IPS DF 19.7 (cell line): ENCODE measurements at places on chromosomes 4 and X.
A peak's percentile ranks its signal among the peaks of the same experiment; 100 is the strongest.

- no peak for DNase-seq
These were observed 70.2 kb downstream of the CD38 start for GRCh38 chr4:15848191-15848842.

DNA sequence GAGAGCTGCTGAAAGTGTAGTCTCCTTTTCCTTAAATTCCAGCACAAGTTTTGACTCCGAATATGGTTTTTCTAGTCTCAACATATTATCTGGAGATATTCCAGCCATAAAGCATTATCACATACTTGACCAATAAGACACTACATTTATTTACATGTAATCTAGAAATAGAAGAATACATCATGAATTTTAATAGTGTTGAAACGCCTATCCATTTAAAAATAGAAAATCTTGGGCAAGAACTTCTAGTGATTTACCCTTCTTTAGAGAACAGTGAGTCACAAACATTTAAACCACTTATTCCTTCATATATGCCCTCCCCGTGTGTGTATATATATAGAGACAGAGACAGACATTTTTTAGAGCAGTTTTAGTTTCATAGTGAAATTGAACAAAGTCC is 161.5 kb downstream of the SOWAHB start:
- DNase-seq, result no peak

DNA sequence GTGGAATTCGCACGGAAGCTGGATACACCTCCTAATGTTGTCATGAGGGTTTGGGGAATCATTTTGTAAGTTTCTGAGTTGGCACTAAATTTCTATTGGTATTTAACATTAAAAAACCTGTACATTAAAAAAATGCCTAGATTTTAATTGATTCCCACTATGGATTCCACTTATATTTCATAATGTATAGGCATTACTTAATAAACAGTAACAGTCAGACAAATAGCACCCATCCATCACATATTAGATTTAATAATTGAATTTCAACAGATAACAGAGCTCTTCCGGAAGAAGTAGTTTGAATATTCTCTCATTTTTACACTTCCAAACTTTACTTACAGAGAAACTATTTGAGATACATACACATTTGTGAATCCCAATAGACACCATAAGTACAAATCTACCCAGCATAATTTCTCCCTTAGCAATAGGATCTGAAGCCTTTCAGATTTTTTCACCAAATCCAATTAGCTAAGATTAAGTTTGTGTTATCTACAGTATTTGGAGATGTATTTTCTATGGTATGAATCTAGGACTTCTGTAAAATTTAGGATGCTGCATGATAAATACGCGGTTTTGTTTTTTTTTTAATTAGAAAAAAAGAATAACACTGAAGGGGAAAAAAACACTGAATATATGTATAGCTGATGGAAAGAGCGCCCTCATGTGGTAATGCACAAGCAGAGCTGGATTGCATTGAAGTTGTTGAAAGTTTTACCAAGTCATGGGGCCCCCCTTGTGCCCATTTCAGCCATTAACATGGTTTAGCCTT is 12.2 kb upstream of the ODAM start:
- no peak for DNase-seq

- DNase-seq, result no peak
These were observed 26.7 kb downstream of the BCLAF3 start for GRCh38 chrX:19964017-19964710.

GRCh38 chr4:6154875-6155274 is 45.5 kb downstream of the JAKMIP1 start:
- no peak for DNase-seq

GRCh38 chrX:31603411-31604120 is 531.7 kb upstream of the FTHL17 start:
- DNase-seq, result no peak

DNA sequence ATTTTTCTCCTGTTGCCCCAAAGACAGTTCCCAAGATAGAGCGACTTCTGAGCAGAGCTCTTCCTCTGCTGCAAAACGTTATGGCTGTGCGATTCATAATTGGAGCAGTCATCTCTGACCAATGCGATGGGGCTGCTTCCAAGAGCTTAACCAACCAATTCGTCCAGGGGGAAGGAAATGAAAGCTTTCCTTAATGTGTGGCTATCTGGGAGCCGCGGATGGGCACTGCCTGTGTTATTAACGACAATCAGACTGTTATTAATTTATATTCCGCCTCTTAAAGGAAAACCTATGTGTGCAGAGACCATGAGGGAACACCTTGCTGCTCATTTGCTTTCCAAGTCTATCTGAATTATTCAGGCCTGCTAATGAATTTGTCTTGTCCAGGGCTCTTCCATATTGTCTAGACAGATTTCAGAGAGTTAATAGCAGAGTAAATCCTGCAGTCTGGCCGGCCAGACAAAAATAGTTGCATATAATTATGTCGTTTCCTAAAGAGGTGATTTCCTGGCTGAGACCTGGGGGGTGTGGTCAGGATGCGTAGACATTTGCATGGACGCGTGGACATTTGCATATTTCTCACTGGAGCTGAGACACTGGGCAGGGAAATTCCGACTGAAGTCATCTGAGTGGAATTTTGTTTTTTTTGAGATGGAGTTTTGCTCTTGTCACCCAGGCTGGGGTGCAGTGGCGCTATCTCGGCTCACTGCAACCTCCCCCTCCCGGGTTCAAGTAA is 135.4 kb downstream of the HMX1 start:
- no peak for DNase-seq

- no peak for DNase-seq
These were observed 189.5 kb upstream of the TAPT1 start for GRCh38 chr4:16415751-16416150.

GRCh38 chr4:16387448-16387847 is 161.2 kb upstream of the TAPT1 start:
- no peak for DNase-seq

DNA sequence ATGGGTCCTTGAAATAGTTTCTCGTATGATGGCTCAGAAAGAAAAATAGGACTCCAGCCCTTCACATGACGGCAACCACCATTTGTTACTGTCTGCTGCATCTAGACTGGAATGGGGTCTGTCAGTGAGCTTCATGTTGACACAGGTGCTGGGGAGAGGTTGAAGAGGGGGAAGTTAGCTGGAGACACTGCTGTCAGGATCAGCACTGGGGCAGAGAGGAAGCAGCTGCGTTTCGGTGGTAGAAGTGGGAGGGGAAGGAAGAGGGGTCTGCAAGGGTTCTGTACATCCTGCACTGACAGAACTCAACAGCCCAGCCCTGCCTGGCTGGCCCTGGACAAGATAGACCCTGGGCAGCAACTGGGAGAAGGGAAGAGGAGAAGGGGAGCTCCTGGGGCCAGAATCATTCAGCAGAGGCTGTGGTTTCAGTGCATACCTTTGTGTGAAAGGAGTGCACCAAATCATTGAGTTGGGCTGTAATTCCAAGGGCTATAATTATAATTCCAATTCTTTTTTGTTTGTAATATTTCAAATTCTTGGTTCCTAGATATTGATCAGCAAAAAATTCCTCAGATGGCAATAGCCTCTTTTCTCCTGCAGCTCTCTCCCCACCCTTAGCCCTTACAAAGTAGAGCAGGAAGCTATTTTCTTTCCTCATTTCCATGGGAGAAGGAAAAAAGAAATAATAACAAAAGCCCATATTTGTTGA is 119.4 kb upstream of the C1GALT1C1 start:
- DNase-seq, result no peak

DNA sequence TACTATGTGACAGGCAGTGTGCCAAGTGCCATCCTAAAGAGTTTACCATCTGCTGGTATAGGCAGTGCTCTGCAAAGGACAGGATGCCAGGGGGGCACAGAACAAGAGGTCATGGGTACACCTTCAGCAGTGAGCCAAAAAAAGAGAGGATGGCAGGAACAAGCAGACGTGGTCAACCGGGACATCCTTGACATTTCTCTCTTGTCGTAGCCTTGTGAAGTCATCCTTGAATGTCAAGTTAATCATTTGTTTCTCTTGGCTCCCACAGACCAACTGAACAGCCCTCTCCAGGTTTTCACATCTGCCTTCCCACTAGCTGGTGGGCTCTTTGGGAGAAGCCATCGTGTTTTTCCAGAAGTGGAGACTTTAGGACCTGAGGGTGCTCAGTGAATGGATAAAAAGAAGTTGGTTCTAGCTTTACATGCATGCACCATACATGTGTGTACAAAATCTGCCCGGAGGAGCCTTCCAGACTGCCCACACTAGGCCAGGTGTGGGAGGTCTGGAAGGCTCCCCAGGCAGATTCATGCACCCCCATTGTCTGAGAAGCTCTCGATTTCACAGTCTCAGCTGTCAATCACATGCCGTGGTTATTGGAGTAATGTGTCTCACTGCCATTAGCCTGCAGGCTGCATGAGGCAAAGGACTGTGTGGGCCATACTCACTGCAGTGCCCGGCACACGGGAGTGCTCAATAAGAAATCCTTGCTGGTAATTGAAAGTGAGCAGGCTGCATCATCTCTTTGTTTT is 16.4 kb downstream of the PNMA6F start:
- DNase-seq, result no peak

DNA sequence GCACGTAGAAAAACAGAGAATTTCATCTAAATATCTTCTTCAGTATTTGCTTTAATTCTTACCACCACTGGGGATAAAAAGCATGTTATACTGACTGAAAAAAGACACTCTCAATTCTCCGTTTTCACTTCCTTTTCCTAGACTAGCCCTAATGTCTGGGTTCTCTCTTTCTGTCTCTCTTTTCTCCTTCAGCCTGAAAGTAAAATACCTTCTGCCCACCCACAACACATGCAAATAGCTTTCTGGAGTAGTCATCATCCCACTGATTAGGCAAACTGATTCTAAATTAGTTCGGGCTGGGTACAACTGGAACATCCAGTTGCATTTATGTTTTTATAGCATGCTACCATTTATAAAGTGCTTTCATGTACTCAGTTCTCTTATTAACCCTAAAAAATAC is 142.4 kb upstream of the ANKRD50 start:
- no peak for DNase-seq

- DNase-seq, result no peak
These were observed 135.7 kb upstream of the MAMLD1 start for GRCh38 chrX:150227321-150227860.

DNA sequence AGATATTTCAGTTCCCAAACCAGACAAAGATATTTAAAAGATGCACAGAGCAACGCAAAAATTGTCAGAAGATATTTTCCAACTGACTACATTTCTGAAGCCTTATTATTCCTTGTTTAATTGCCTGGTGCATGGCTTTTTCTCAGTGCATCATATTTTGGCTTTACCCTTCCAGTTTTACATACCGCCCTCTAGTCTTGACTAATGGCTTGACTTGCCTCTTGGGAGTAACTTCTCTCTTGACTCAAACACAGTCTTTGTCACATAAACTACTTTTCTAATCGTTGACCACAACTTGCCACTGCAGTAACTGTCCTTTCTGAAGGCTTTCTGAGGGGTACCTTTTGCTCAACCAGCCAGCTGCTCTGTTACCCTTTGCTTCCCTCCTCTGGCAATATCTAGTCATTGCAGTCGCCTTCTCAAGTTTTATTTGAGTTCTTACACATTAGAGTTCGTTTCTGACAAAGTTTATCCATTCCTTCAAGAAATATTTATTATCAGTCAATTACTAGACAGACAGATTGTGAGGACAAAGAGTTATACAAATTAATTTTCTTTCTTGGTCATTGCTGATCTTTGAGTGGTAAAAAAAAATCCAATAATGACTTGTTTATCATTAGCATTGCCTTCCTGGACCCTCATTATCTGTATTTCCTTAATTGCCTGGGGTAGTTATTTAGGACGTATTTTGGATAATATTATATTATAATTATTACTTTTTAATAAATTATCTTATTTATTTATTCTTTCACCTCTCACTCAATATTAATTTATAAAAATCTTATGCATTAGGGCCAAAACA is 506.9 kb upstream of the PCDH10 start:
- DNase-seq, result peak; percentile 70

GRCh38 chr4:159722918-159723317 is 620.0 kb downstream of the RAPGEF2 start:
- DNase-seq, result no peak

- no peak for DNase-seq
These were observed 884.5 kb upstream of the EPHA5 start for GRCh38 chr4:66554826-66555225.

GRCh38 chr4:58560736-58561135 is 1450.6 kb upstream of the IGFBP7 start:
- no peak for DNase-seq

DNA sequence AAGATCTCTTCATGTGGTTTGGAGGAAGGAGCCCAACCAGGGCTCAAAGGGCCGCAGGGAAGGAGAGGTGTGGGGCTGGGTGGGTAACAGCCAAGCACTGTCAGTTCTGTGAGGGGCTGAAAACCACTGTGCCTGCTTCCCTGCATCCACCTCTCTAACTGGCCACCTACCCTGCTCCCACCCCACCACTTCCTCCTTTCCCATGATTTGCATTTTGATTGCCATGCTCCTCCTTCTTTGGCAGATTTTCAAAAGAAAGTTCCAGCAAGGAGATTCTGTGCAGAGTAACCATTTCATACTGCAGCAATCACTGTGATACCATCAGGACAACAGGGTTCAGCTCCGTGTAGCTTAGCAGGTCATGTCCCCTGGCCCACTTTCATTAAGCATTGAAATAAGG is 1.8 kb downstream of the ZNF674 start:
- no peak for DNase-seq

- DNase-seq, result no peak
These were observed 355.2 kb upstream of the FAM241A start for GRCh38 chr4:111789901-111790640.

DNA sequence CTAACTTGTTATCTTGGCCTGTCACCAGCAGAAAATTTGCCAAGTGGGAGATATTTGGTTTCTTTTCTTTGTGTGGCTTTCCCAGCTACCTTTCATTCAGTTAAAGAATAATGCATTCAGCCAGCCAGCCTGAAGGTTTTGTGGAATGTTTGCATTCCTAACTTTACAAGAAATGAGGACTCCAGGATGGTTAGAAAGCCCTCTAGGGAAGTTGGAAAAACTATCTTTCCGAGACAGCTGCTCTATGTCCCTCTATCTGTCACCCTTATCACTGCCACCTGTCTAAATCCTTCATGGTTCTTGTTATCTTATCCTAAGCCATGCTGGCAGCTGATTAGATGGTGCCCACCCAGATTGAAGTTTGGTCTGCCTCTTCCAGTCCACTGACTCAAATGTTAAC is 384.2 kb downstream of the SH3BGRL start:
- DNase-seq, result no peak

- DNase-seq, result peak; percentile 56
These were observed 84.0 kb downstream of the RTL9 start for GRCh38 chrX:110442635-110443034.

DNA sequence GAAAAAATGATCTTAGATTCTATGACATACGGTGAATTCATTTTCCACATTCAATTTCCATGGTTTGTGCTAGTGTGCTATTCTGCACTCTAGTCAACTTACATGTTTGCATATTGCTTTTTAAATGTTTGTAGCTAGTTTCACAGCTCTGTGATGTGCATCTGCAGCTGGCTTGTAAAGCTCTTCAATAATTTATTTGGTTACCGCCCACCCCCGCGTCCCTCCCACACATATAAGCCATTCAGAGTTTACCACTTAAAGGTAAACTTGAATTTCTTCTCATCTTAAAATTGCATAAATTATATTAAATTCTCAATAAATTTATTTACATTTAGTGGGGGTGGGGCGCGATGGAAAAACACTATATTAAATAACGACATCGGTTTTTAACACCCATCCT is 291 bp upstream of the NBDY start:
- DNase-seq, result no peak

- no peak for DNase-seq
These were observed 68.8 kb upstream of the ZC4H2 start for GRCh38 chrX:65045001-65045400.

GRCh38 chr4:84158670-84159069 is 340.4 kb downstream of the NKX6-1 start:
- no peak for DNase-seq

- no peak for DNase-seq
These were observed 617 bp upstream of the PDHA1 start for GRCh38 chrX:19343085-19343534.
